ENCODE measurements at places on chromosomes 7 and 10. TPM values are rescaled to one million over a fixed set of nuclear protein-coding genes. Genes with fewer than 3 reads are reported as not detected.

DNA sequence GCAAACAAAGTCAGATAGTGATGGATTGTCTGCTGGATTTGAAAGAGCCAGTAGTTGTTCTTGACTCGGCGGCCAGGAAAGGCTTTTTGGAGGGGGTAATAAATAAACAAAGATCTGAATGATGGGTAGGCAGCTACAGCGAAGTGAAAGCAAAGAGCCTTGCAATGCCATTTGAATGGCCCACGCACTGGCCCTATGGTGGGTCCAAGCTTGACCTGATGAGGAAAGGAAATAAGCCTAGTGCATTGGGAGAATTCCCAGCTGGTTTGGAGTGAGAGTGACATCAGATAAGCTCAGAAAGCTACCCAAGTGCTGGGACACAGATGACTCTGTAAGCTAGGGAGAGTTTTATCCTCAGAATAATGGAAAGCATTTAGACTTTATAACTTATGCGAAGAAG lies 365.2 kb downstream of the PLXDC2 start:
- DNase-seq, result peak; percentile 0

DNA sequence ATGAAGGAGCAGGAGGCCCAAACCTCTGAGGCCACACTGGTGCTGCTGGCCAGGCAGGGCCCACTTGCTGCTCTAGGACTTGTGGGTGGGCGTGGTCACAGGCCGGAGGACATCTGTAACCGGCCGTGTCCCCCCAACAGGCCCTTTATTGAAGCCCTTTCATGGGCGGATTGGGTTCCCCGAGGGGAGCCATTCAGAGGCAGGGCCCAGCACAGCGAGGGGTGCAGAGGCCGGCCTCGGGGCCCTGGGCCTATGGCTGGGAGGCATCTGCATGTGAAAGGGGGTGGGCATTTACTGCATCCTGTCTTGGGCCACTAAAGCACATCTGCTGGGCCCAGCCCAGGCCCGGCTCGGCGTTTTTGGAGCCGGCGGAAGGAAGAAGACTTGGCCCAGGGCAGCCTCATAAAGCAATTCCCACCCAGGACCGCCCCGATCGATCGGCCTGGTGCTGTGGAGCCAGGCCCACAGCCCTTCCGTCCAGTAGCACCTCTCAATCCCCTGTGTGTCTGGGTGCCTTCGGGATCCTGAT lies 8.4 kb downstream of the LHPP start:
- peak; percentile 89 for DNase-seq

GRCh38 chr10:110348336-110348735 lies 43.6 kb upstream of the SMNDC1 start:
- no peak for DNase-seq

The ASB10 gene
- total RNA-seq, result not detected

GRCh38 chr10:114953047-114953446 lies 15.1 kb downstream of the TRUB1 start:
- no peak for DNase-seq

- peak; percentile 52 for DNase-seq
These were observed 77.3 kb downstream of the CDC14C start for GRCh38 chr7:49001610-49002033.

GRCh38 chr7:126449611-126450268 lies 803.0 kb downstream of the GRM8 start:
- DNase-seq, result no peak

GRCh38 chr10:86071145-86071544 lies 295.4 kb downstream of the GRID1 start:
- DNase-seq, result no peak

The EPHA1 gene
- total RNA-seq, result 176 TPM

The VPS37D gene
- total RNA-seq, result 6.0 TPM

- DNase-seq, result no peak
These were observed 23.7 kb upstream of the EGFR start for GRCh38 chr7:54995166-54995565.

Measured in H7 (cell line).